ENCODE measurements at places on chromosomes 16 and 17.

GRCh38 chr16:10385725-10386516 lies at the start of gene ATF7IP2:
Gene ATF7IP2, plus strand, starts transcription at chr16:10386061. Its CDS starts 44,560 bp downstream, at chr16:10430621.
- peak; percentile 52 for DNase-seq

DNA sequence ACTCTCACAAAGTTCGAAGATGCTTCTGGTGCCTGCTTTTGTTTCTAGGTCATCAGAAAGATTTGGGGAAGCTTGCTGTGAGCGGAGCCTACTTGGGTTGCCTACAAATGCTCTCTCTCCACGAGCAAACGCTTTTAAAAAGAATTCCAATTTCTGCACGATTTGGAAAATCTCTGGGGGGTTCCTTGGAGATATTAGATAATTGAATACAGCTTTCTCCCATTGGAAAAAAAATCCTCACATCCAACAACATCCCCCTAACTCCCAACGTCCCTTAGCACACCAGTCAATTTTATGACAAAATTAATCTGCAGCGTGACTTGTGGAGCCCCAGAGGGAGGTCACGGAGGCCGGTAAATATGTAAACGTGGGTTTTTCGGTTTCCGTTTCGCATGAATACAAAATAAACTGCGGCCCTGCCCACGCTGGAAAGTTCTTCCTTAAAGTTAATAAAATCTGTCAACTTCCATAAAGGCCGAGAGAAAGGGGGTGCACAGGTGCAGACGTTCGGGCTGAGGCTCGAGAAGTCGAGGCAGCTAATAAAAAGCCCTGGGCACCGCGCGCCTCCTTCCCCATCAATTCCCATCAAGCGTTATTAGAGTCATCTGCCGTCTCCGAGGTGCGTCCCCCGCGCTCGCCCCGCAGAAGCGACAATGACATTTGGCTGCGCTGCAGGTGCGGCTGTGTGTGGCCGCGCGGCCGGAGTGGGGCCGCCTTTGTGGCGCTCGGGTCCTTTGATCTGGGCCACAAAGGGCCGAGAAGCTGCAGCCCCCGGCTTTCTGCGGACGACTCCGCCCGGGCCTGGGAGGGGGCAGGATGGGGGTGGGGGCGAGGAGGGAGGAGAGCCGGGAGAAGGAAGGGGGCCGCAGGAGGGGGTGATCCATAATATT lies 37.6 kb downstream of the SALL1 start:
- no peak for DNase-seq

DNA sequence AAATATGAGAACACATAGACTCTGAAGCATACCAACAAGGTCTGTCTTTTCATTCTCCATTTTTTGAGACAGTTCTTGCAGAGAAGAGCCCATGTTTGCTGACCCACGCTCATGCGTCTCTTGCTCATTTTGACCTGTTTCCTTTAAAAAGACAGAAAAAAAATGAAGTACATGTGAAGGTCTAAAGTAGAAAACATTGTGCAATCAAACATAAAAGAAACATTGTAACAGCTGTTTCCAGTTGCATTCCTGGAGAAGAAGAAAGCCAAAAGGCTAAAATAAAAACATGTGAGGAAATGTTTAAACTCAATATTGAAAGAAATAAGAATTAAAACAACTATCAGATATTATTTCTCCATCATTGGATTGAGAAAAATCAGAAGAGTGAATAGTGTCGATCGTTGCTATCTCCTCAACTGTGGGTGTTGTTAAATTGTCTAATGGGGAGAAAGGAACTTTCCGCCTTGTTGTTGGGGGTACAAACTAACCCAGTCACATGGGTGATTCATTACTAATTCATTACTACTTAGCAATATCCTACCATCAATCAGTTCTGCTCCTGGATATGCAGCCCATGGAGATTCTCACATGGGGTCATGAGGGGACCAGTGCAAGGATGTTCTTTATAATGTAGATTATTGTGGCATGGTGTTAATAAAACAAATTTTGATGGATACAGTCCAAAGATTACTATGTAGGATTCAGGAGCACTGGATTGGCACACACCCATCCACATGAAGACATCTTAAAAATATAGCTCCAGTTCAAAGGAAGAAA lies 9.5 kb downstream of the ABCA9 start:
- no peak for DNase-seq

GRCh38 chr17:64384253-64385186 lies 6.1 kb downstream of the PECAM1 start:
- DNase-seq: no peak

DNA sequence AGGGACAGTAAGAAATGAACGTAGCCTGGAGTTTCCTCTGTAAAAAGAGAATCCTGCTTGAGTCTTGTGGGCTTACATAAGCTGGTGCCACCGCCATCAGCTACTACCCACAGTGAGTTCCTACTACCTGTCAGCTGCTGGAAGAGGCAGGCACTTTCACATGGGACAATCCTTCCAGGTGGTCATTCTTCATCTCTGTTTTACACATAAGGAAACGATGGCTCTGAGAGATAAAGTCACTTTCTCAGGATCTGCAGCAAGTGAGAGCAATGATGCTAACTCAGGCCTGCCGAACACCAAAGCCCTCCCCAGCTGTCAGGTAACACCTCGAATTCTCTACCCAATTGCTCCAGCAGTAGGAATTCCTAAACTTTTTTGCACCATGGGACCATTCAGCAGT lies 26.6 kb downstream of the PIK3R5 start:
- DNase-seq: no peak

GRCh38 chr17:78993241-78993956 lies 13.7 kb upstream of the LGALS3BP start:
- DNase-seq: peak; percentile 39

- no peak for DNase-seq
These were observed 43.7 kb downstream of the PKD1L3 start for GRCh38 chr16:71956486-71956885.

- DNase-seq: no peak
These were observed 39.0 kb downstream of the IQCK start for GRCh38 chr16:19757026-19757425.

GRCh38 chr16:69930117-69930776 lies 20.9 kb upstream of the CLEC18A start:
- peak; percentile 3 for DNase-seq

GRCh38 chr17:42266462-42266861 lies 9.7 kb downstream of the STAT5B start:
- no peak for DNase-seq
